ENCODE measurements at places on chromosomes 1 and 21. TPM values are rescaled to one million over a fixed set of nuclear protein-coding genes. Genes with fewer than 3 reads are reported as not detected.

HENMT1 gene
- 6.9 TPM for total RNA-seq

DNA sequence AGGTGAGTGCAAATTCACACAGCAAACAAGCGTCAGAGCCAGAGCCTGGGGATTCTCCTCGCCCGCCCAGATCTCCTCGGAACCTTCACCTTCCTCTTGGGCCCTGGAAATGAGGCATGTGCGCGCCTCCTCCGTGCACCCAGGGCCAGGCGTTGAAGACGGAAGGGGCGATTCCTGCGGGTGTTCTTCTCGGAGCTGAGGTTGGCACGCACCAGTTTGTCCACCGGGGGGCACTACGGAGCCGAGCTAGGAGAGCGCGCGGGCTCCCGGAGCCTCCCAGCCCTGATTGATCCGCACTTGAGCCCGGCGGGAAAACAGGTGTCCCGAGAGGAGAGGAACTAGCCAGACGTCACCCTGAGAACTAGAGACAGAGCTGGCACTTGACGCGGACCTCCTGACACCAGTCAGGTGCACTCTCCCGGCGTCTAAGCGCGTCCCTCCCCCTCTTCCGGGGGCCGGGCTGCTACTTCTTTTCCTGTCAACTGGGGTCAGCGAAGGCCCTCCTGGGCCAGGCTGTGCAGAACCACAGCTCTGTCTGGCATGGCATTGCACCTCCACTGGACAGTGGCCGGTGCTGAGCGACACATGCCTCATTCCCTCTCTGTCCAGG lies 18.3 kb upstream of the SERINC2 start:
- DNase-seq = peak; percentile 91

GRCh38 chr1:7120863-7121621 lies 335.8 kb downstream of the CAMTA1 start:
- no peak for DNase-seq

GRCh38 chr1:55337801-55338447 lies 122.8 kb upstream of the USP24 start:
- no peak for DNase-seq

DNA sequence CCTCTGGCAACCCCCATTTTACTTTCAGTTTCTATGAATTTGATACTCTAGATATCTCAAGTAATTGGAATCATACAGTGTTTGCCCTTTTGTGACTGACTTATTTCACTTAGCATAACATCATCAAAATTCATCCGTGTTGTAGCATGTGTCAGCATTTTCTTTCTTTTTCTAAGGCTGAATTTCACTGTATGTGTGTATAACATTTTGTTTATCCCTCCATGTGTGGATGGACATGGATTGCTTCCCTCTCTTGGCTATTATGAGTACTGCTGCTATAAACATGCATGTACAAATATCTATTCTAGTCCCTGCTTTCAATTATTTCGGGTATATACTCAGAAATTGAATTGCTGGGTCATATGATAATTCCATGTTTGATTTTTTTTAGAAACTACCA lies 97.3 kb downstream of the MAP3K21 start:
- no peak for DNase-seq
